ENCODE measurements at places on chromosomes 3 and 15.

GRCh38 chr3:172868582-172869200 is 118.2 kb downstream of the ECT2 start:
- DNase-seq = no peak

DNA sequence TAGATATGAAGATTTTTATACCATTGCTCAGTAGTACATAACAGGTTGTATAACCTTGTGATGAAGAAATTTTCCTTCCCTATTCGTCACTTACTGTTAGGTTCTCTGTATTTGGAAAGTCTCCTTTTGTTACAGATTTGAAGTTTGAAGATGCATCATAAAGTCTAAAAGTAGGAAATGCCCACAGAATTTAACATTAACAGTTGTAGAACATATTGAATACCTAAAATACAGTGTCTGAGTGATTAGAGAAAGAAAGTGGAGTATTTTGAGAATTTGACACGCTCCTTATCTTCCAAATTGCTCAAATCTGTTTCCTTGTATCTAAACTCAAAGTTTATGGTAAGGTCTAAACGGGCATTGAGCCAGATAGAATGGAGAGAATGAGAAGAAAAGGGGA is 111.3 kb downstream of the MBNL1 start:
- DNase-seq = peak; percentile 34

DNA sequence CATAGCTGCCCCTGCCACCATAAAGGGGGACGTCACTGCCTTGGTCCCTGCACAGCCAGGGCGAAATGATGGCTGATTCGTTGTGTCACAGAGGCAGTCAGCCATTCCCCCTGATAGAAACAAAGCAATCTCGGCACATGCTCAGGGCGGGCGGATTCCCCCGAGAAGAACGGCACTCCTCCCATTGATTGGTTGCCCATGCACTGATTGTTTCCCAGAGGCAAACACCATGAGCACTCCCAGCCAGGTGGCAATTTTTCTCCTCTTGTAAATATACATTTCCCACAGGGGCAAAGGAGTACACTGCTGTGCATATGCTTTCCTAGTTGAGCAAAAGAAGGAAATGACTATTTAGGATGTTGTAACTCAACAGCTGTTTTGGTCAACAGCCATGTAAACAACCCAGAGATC is 56.5 kb downstream of the KY start:
- no peak for DNase-seq

GRCh38 chr3:70871909-70872656 is 559.6 kb upstream of the MDFIC2 start:
- DNase-seq = no peak

GRCh38 chr3:42179110-42179725 is 86.8 kb downstream of the CCK start:
- DNase-seq = peak; percentile 48

- no peak for DNase-seq
Measured at GRCh38 chr3:181555681-181556080, 156.0 kb upstream of the SOX2 start.

- DNase-seq = no peak
Measured at GRCh38 chr3:8777978-8778267, 8.5 kb upstream of the OXTR start.

DNA sequence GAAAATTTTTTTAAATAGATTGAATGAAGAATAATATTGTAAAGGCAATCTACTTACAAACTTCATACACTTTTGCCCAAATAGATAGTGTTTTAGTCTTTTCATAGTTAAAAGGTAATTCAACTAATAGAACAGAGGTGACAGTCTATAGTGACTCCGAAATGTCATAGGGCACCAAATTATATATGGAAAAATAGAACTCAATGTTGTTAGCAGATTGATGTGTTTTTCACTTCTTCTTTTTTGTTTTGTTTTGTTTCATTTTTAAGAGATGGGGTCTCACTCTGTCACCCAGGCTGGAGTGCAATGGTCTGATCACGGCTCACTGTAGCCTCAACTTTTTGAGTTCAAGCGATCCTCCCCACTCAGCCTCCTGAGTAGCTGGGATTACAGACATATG is 721 bp downstream of the CSTA start:
- DNase-seq = no peak

- DNase-seq = no peak
Measured at GRCh38 chr15:80739919-80740318, 39.3 kb upstream of the CEMIP start.

- DNase-seq = peak; percentile 67
Measured at GRCh38 chr3:24640330-24640877, 145.8 kb upstream of the THRB start.

DNA sequence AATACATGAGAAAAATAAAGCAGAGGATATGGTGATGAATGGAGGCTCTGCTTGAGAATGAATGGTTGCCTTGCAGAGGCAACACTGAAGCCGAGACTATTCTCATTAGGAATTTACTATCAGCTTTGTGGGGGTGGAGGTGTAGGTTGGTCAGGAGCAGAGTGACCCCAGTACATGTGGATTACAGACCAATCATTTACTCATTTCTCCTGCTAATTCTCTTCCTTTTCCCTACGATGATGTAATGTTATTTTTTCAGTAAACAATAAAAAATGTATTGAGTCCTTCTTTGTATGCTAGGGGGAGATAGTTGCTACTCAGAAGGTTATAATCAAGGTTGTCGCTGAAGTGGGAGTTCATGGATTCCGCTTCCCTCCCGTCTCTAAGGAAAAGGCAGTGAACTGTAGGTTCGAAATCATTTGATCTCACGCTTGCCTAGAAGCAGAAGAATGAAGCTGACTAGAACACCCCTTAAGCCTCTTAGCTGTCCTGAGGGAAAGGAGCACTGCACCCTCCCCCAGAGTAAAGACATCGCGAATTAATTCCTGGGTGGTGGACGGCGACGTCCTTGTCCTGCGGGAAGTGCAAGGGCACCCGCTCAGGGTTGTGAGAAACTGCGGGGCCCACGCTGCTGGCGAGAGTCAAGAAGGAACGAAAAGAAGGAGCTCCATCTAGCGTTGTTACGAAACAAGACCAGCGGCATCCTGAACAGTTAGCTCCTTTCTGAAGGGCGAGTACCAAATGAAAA is 213.2 kb upstream of the PFN2 start:
- DNase-seq = peak; percentile 74

- no peak for DNase-seq
Measured at GRCh38 chr15:82393671-82394070, 35.9 kb upstream of the GOLGA6L9 start.

DNA sequence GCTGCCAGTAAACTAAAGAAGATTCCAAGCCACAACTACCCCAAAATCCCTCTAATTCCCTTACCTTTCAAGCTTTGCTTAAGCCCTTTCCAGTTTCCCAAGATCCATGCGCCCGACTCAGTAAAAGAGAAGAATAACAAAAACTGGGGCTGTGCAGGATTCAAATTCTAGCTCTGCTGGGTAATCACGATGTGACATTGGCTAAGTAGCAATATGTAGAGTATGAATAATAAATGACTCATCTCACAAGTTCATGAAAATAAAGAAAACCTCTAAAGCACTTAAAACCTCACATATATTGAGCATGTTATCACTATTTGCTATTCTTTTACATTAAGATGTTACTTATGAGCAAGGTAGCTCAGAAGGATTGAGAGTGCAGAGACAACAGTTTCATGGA is 522.2 kb upstream of the ZNF717 start:
- no peak for DNase-seq

DNA sequence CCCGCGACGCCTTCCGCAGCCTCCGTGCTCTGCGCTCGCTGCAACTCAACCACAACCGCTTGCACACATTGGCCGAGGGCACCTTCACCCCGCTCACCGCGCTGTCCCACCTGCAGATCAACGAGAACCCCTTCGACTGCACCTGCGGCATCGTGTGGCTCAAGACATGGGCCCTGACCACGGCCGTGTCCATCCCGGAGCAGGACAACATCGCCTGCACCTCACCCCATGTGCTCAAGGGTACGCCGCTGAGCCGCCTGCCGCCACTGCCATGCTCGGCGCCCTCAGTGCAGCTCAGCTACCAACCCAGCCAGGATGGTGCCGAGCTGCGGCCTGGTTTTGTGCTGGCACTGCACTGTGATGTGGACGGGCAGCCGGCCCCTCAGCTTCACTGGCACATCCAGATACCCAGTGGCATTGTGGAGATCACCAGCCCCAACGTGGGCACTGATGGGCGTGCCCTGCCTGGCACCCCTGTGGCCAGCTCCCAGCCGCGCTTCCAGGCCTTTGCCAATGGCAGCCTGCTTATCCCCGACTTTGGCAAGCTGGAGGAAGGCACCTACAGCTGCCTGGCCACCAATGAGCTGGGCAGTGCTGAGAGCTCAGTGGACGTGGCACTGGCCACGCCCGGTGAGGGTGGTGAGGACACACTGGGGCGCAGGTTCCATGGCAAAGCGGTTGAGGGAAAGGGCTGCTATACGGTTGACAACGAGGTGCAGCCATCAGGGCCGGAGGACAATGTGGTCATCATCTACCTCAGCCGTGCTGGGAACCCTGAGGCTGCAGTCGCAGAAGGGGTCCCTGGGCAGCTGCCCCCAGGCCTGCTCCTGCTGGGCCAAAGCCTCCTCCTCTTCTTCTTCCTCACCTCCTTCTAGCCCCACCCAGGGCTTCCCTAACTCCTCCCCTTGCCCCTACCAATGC is 2.0 kb downstream of the ISLR start:
- DNase-seq = no peak

DNA sequence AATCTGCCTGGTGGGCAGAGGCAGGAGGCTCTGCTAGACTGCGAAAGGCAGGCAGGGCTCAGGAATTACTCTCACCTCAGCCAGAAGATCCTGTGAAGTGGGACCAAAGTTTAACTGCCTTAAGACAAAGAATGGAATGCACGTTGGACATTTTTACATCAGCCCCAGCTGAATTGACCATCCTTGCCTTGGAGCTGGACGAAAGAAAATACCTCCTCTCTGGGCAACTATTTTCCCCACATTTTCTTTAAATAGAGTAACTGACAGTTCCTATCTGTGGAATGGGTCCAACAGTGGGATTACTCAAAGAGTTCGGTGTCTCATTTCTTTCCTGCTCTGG is 28.7 kb downstream of the ARID3B start:
- no peak for DNase-seq

GRCh38 chr3:33717616-33717865 is 513 bp downstream of the CLASP2 start:
- DNase-seq = peak; percentile 74

DNA sequence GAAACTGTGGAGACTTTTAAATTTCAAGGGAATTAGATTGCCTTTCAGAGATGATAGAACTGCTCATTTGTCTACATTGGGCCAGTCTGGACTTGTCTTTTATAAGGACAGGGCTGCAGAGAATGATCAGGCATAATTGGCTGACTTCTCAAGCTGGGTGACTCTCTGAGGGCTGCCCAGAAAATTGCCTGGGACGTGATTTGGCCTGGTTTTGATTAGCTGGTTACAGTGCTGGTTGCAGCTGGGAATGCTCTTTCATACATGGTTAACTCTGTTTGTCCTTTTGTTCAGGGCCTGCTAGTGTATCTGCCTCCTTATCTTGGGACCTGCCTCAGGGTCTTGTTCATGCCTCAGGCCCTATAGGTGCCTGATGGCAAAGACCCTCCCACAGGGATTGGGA is 245.6 kb downstream of the CLSTN2 start:
- DNase-seq = no peak

DNA sequence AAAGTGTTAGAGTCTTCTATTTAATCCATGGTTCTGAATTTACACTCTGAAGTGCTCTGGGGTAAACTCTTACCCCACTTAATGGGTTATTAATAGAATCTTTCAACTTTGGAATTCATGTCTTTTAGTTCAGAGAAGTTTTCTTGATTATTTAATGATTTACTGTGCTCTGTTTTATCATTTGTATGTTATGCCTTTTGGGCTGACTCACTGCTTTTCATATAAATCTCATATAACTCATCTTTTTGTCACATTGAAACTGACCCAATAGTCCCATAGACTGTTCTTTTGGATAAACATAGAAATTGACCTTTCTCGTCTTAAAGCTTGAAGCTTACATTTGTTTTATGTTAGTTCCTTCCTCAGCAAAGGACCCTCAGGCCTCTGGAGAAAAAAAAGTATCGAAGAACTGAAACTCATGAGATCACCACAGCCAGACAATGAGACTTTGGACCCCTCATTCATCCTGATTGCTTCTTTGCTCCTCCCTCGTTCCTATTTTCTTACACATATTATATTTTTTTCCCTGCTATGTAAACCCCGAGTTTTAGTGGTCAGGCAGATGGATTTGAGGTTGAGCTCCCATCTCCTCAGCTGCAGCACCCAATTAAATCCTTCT is 229.1 kb upstream of the CBLB start:
- DNase-seq = no peak

- DNase-seq = no peak
Measured at GRCh38 chr15:99993262-99993661, 260.0 kb upstream of the LYSMD4 start.

DNA sequence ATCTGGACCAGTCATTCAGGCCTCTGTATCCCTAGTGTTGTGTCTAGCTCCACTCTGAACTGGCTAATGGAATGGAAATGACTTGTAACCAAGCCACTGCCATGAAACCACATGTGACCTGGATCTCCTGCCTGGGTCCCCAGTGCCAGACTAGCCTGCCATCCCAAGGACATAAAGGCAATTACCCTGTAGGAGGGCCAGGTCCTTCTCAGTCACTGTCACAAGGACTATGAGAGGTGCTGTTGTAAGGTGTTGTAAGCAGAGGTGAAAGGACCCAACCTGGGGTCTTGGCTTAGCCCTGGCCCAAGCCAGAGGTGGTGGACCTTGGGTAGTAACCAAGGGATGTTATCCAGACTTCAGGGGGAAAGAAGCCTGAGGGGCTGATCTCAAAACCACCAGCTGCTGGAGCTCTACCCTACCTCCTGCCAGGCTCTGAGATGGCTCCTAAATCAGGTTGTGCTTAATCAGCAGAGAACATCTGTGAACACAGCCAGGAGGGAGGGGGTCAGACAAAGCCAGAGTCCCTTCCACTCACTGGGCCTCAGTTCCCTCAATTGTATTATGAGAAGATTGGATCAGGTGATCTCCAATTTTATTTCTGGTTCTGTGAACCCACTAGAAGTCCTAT is 15.7 kb upstream of the KLHL24 start:
- DNase-seq = no peak

DNA sequence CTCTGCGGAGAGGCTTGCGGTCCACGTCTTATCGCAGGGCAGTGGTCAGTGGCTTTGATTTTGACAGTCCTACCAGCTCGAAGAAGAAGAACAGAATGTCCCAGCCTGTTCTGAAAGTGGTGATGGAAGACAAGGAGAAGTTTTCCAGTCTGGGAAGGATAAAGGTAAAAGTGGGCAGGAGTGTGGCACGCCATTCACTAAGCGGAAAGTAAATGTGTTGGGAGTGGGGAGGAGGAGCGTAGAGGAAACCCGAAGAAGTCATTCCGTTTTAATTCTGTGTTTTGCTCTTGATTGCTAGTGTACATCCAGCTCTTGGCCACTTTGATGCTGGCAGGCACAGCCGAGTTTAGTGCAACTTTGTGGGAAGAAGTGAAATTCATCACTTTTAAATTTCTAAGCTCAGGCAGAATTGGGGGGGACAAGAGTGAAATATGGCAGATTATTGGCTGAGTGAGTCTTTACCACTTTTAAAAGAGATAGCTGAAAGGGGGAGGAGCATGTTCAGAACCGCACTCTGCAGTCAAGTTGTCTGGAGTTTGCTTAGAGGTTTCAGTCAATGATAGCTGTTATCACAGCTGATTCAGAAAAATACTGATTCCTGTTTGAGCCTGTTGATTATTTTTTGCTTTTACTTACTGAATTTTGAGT is 1.8 kb downstream of the ARHGEF26 start:
- DNase-seq = no peak

Data from OCI-M1 (cell line).